Tibial nerve (tissue), 4 donors: ENCODE measurements at places on chromosomes 2 and 18. TPM values are rescaled to one million over a fixed set of nuclear protein-coding genes. Genes with fewer than 3 reads are reported as not detected.

DNA sequence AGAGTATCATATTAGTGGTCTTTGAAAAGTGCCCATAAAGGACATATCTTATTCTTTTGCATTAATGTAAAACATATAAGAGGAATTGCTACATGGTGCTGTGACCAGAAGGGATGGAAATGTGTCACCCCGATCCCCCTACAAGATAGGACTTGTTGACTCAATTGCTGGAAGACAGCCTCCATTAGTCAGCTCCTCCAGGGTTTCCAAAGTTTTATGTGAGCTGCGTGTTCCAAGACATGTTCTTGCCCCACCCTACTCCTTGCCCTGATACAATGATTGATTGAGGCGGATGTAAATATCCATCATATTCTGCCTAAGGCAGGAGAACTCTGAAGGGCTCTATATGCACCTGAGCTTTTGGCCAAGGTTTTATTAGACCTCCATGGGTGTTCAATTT lies 541.0 kb upstream of the ZEB2 start:
- DNase-seq, result no peak

DNA sequence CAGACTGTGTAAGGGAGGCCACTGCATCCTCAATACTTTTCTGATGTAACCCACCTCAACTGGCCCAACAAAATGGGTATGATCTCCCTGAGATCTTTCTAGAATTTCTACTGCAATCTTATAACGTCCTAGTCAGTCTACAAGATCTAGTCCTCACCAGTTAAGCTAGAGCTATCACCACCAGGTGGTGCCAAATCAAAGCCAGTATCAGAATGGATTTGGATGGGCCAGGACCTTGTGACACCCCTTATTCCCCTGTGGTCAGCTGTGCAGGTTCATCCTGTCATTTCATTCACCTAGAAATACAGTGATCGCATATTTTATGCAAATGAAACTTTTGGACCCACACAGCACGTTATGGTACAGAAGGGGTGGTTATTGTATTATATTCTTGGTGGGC lies 90.3 kb downstream of the OLA1 start:
- DNase-seq, result no peak

TUBB8B gene
- total RNA-seq, result not detected

- DNase-seq, result no peak
Measured at GRCh38 chr2:36411962-36412444, 56.4 kb downstream of the CRIM1 start.

DNA sequence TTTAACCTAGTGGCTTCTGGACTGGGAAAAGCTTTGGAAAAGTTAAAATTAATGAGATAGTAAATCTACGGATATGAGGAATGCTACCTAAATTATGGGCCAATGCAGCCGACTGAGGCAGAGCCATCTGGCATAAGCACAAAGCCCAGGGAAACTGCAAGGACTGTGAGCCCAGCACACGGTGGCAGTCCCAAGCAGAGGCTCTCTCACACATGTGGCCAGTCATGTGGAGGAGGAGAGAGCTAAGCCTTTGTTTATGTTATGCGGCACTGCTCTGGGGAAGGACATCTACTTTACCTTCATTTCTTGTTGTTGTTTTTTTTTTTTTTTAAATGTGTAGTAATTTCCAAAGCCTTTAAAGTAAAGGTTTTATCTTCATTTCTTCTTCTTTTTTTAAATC lies 267.0 kb downstream of the STK39 start:
- no peak for DNase-seq

GRCh38 chr2:180943275-180943674 lies 37.1 kb upstream of the UBE2E3 start:
- no peak for DNase-seq

GRCh38 chr2:20665243-20666004 lies 1.5 kb upstream of the GDF7 start:
- no peak for DNase-seq

- DNase-seq, result no peak
Measured at GRCh38 chr2:144441711-144442141, 78.2 kb downstream of the ZEB2 start.

DNA sequence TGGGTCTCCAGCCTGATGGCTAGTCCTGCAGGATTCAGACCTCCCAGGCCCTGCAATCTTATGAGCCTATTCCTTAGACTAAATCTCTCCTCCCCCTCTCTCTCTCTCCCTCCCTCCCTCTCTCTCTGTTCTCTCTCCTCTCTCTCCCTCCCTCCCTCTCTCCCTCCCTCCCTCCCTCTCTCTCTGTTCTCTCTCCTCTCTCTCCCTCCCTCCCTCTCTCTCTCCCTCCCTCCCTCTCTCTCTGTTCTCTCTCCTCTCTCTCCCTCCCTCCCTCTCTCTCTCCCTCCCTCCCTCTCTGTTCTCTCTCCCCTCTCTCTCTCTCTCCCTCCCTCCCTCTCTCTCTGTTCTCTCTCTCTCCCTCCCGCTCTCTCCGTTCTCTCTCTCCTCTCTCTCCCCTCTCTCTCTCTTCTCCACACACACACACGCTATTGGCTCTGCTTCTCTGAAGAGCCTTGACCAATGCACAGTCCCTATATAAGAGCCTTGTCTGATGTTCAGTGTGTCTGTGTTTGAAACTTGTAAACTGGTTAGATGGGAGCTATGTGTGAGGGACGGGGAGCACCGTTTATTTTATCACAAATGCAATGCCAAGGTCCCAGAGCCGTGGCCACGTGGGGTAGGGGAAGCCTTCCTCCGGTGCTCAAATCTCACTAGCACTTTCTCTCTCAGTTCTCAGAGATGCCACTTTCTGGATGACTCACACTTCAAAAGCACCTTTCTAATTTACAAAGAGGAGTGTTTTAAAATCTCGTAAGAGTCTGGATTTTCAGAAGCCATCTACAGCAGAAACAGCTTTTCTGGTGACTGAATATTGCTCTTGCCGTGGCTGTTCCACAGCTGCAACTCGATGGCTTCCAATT lies 9.4 kb upstream of the PRLH start:
- no peak for DNase-seq

- no peak for DNase-seq
Measured at GRCh38 chr2:127411653-127412369, 6.4 kb upstream of the PROC start.
